Sigmoid colon (tissue), 7 donors: ENCODE measurements at places on chromosomes 5 and 9. TPM values are rescaled to one million over a fixed set of nuclear protein-coding genes. Genes with fewer than 3 reads are reported as not detected.

DNA sequence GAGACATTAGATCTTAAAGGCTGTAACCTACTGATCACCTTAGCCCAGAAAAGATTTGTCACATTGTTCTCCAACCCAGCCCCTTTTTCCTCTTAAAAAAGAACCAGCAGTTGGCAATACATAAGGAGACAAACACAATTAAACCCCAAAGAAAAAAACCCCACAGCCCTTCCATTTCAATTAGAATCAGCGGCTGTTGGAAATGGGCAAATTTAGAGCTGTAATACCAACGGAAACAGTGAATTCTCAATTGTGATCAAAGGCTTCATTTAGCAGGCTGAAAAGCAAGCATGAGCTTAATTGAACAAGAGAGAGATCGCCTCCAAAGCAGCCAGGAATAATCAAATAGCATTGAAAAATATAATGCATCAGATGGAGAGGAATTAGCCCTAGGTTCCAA is 153.6 kb downstream of the FAM114A2 start:
- DNase-seq, result no peak

GRCh38 chr9:36263683-36264082 is 5.4 kb upstream of the GNE start:
- no peak for DNase-seq

The MPDZ gene
- 62.8 TPM for total RNA-seq

The NPR3 gene
- total RNA-seq, result 11.4 TPM

DNA sequence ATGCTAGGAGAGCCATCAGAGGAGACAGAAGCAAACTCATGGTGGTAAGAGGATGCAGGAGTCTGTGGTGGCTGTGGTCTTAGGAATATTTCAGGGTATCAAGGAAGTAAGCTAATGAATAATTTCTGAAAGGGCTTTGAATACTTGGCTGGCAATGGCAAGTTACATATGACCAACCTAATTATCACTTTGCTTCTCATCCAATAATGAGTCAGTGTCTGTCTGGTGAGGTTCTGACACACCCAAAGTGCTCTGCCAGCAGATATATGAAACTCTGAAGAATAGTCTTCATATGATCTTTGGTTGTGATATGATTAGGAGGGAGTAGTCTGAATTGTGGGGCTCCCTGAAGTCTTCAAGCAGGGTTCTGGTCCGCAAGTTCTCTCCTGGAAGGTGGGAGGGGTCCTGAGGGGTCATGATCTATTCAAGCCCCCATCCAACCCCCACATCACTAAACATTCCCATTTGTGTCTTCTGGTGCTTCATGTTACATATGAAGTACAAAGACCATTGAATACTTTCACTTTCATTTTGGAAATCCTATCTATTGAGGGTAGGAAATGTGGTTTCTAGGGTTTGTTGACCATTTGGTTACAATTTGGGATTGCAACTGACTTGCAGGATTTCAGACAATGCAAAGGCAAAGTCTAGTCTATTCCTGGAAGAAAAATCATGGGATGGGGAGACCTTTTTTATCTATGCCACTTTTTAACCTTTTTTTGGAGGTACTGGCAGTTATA is 199.9 kb upstream of the CDKN2B start:
- DNase-seq, result no peak
